ENCODE measurements at places on chromosomes 11 and 22. TPM values are rescaled to one million over a fixed set of nuclear protein-coding genes. Genes with fewer than 3 reads are reported as not detected.

SCGB1D2 gene
- total RNA-seq: not detected

GRCh38 chr22:49856766-49857618 is 3.3 kb downstream of the ZBED4 start:
- DNase-seq: no peak

DNA sequence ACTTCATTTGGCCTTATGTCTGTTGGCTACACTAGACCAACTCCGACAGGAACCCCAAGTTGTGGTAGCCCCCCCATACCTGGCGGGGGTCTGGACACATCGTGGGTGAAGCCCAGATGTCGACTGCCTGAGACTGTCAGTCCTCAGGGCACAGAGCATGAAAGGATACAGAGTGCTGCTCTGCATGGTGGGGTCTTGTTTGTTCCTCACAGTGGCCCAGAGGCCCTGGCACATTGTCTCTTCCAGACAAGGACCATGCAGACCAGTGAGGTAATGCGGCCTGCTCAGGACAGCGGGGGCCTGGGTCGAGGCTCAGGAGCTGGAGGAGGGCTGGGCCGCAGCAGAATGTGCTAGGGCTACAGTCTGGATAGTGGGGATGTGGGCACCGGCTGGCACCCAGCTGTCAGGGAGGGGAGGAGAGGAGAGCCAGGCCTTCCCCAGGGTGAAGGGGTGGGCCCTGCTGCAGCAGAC is 14.6 kb downstream of the CAPN5 start:
- no peak for DNase-seq

DNA sequence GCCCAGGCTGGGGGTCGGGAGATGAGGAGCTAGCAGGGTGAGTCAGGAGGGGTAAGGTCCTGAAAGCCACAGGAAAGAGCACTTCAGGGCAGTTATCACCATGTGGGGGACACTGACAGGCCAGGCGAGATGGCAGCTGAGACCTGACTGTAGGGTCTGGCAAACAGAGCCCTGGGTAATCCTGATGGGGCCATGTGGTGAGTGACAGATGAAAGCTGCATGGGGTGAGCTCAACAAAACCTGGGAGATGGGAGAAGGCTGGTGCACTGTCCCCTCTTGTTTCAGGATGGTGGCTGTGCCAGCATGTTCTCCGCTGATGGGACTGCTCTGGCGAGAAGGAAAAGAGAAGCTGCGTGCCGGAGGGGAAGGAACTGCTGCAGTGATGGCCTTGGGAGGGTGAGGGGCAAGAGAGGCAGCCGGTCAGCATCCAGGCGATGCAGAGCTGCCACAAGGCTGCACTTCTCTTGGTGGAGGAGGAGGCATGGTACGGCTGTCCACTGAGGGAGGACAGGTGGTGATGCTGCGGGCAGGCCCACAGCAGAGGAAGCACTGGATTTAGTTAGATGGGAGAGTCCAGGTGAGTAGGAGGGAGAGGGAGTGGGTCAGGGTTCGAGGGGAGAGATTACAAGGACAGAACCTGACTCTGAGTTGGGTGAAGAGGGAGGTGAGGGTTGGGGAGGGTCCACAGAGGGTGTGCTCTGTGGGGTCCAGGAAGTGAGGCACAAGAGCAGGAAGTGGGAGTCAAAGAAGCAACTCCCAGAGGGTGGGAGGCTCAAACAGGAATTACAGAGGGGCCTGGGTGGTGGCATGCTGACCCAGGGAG is 3.8 kb downstream of the TOP3B start:
- no peak for DNase-seq
